SJSA1 (cell line): ENCODE measurements at places on chromosomes 2 and 18. TPM values are rescaled to one million over a fixed set of nuclear protein-coding genes. Genes with fewer than 3 reads are reported as not detected.

CCL20 gene
- not detected in 2 replicates for total RNA-seq

PXDN gene
- total RNA-seq = 199 and 310 TPM in 2 replicates

MBD1 gene
- 51.1 and 64.4 TPM in 2 replicates for total RNA-seq

- peak; percentile 71 for DNase-seq
Observed at GRCh38 chr2:30447149-30448045, at the start of gene LCLAT1. LCLAT1 (plus strand) TSS chr2:30447246; CDS start chr2:30525591, 78,345 bp downstream.

DNA sequence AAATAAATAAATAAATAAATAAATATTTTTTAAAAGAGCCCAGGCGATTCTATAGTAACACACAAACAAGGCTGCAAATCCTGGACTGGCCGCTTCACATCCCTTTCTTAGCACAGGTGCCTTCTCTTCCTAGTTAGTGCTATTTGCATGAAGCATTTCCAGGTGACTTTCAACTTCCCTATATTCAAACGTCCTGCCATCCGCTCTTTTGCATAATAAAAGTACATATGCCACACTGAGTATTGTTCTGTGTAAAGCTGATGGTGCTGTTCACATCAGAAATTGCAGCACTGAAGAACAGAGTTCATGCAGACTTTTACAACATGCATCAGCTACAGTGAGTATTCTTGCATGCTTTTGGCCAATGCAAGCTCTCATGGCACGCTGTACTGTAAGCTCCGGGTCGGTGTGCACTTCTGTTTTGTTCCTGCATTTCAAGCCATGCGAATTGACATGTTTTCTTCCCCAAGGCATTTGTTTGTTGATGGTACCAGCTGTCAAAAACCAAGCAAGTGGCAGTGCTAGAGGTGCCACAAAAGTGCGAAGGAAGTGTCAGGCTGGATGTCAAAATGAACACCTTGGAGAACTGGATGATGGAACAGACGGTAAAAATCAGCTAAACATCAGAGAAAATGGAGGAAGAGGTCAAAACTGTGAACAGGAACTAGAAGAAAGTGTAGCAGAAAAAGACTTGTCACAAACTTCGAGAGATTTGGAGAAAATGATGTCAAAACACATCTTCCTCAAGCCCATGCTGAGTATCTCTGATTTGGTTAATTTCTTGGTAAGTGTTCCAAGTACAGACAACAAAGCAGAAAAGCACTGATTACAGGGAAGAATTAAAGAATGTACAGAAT lies 25.5 kb upstream of the CEP68 start:
- no peak for DNase-seq
